ENCODE measurements at places on chromosomes 13 and 19.
A peak's percentile ranks its signal among the peaks of the same experiment; 100 is the strongest.

DNA sequence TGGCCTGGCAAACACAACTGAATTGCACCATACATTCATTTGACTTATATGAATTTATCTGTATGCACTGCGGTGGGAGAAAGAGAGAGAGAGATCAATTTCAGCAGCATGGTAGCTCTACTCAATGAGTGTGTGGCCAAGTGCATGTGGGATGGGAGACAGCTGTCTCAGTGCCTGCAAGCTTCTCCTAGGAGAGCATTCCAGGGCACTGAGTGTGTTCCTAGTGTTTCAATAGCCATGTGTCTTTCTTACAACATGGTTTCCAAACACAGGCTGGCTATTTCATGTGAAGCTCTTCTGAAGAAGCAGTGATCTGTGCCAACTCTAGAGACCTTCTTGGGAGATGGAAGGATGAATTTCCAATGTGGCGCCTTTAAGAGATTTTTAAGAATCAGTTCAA, 43.5 kb downstream of the NEK5 start:
- no peak for DNase-seq

- DNase-seq, result peak; percentile 10
Measured at GRCh38 chr13:94711561-94712286, 621 bp downstream of the SOX21 start.

DNA sequence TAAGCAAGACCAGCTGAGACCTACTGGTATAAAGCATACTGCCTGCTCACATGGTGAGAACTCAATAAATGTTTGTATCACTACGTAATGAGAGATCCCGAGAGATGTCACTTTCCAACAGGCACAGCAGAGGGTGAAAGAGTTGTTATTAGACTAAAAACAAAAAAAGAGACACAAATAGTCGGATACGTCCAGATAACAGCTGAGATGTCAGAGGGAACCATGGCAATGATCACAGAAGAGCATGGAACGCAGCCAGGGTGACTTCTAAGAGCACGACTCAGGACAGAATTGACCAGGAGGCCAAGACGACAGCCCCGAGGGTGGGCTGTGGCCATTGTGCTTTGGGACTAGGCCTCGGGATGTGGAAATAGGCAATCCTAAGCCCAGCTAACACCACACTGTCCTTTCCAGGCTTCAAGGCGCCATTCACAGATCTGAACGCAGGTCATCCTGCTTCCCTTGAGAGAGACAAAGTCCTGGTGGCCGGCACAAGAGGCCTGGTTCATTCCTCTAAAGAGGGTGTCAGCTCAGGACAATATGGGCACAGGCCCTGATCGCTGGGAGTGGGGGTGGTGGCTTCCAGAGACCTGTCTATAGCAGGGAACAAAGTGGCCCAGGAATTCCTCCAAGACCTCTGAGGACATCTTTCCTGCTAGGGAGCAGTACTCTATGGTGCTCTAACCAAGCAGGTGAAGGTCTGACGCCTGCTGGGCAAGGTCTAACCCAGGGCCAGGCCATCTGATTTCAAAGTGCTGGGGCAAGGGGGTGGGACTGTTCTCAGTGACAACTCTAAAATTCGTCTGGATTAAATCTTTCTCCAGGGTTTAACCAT, 3.2 kb downstream of the SH3GL1 start:
- DNase-seq, result no peak

- no peak for DNase-seq
Measured at GRCh38 chr13:110363010-110363409, 55.9 kb downstream of the COL4A2 start.

- peak; percentile 63 for DNase-seq
Measured at GRCh38 chr19:2426611-2427428, 566 bp downstream of the TIMM13 start.

- DNase-seq, result no peak
Measured at GRCh38 chr13:23470790-23471614, 37.5 kb upstream of the SACS start.

- DNase-seq, result no peak
Measured at GRCh38 chr13:22812793-22813192, 368.0 kb upstream of the SGCG start.

DNA sequence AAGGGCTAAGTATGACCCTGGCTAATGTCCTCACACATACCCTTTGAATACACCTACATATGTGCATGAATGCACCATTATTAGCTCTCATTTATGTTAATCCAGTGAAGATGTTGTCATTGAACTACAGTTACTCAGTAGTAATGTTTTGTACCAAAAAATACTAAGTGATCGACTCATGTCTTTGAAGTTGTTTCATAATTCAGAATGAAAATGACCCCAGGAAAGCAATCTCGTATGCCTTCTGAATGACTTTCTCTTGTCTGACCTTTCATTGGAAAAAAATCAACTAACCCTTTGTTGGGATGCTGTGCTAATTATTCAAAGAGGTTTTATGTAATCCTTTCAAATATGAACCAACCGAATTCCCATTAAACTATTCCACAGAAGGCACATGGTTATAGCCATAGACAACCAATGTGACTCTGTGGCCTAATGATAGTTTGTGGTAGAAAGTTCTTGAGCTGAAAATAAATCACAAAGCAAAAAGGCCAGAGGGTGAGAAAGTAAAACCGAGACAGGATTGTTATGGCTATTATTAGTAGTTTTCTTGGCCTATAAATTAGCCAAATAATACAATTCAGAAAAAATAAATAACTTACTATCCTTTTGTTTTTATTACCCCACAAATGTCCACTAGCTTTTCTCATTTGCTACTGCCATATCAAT, 86.8 kb upstream of the STARD13 start:
- no peak for DNase-seq

DNA sequence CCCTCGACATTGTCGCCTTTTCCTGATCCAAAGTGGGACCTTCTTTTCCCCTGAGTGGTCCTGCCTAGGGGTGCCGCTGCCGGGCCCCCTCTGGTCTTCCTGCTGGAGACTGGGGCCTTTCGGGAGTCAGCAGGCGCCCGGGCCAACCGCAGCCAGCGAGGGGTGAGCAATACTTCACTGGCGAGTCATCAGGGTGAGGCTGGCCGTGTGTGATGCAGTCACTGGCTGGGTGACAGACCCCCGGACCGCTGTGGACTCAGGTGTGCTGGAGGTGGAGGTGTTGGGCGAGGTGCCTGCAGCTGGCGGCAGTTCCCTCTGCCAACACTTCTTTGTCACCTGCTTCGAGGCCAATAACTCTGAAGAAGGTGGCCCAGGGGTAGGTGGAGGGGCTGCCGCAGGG, 1.5 kb upstream of the CGB5 start:
- DNase-seq, result no peak

GRCh38 chr19:795691-796581, 1.3 kb upstream of the PTBP1 start:
- DNase-seq, result no peak

DNA sequence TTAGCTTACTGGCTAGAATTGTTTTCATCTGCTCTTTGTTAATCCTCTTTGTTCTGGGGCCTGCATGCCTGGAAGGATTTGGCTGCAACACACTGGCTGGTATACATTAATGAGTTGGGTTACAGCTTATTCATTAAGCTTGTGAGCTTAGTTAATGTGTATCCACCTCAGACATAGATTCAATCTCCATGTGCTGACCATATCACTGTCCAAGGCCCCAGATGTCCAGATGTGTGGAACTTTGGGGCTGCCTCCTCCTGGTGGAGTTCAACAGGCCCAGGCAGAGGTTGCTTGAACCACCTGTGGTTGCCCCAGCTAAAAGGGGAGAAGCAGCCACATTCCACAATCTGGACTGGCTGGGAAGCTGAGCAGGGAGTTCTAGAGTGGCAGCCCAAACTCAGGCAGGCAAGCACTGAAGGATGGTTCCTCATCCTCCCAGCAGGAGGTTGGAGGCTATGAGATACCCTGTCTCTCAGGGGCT, 5.4 kb downstream of the DIAPH3 start:
- no peak for DNase-seq

- no peak for DNase-seq
Measured at GRCh38 chr13:78777976-78778375, 119.0 kb upstream of the OBI1 start.
